ENCODE measurements at places on chromosomes 4 and X.

- DNase-seq = no peak
These were observed 9.7 kb downstream of the PPEF2 start for GRCh38 chr4:75892508-75892907.

- no peak for DNase-seq
These were observed 107.9 kb downstream of the MMRN1 start for GRCh38 chr4:90002441-90003062.

- DNase-seq = no peak
These were observed 79.8 kb downstream of the NAT8L start for GRCh38 chr4:2138846-2139500.

- peak; percentile 13 for DNase-seq
These were observed 2085.4 kb downstream of the ARAP2 start for GRCh38 chr4:34158878-34159277.

DNA sequence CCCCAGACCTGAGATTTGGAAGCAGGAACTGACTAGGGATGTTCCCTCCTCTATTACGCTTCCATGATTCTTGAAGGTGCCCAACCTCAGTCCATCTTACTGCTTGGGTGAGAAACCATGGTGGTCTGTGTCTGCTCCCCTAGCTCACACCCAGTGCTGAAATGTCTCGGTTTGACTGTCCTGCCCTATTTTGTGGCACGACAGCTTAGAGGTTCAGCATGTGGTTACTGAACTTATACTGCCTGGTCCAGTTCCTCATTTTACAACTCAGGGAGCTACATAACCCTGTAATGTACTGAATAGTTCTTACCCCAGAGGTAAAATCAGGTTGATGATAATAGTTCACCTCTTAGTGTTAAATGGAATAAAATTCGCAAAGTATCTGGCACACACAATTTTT lies 203.1 kb downstream of the RBM46 start:
- DNase-seq = no peak

DNA sequence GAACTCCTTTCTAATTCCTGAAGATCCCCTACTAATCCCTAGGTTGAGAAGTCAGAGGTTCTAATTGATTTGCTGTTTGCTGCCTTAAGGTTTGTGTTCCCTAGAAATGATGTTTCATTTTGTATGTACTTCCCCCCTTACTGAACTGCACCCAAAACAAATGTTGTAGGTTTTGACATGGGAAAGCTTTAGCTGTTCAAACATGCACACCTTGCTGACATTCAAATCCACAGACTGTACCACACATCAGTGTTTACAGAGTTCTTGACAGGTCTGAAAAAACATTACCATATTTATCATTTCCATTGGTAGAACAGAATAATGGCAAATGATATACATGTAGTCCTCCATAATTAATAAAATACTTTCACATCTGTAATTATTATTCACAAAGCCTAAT lies 18.2 kb downstream of the EGF start:
- no peak for DNase-seq

DNA sequence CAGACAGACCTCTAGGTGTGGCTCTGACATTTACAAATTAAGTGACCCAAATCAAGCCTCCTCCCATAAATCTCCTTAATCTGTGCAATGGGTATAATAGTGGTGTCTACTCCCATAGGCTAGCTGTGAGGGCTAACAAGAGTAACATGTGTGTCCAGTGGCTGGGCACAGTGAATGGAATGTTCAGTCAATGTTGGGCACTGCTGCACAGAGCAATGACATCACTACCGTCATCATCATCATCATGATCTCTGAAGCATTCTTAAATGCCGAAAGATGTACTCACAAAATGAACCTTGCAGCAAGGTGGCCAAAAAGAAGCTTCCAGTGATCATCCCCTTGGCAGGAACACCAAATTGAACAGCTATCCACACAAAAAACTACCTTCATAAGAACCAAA lies 43.5 kb downstream of the CHRNA9 start:
- DNase-seq = no peak

DNA sequence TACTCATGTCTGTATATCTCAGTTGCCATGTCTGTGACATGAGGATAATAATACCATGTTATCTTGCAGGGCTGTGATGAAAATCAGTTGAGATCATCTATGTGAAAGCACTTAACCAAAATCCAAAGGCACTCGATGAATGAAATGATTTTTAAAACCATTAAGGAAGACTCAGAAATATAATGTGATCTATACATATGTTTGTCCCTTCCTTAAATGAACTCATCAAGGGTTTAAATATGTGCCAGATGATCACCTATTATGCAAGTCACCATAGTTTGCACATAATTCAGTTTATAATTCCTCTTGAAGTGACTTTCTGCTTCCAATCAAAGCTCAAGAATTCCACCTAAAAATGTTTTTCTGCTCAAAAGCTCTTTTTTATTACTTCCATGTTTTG lies at the start of gene FOXR2:
Gene FOXR2, plus strand, starts transcription at position 301 of the 400 bp plus-strand sequence. CDS start 312 bp downstream, outside the sequence.
- DNase-seq = no peak

GRCh38 chr4:156710365-156711192 lies 261.0 kb downstream of the PDGFC start:
- no peak for DNase-seq

DNA sequence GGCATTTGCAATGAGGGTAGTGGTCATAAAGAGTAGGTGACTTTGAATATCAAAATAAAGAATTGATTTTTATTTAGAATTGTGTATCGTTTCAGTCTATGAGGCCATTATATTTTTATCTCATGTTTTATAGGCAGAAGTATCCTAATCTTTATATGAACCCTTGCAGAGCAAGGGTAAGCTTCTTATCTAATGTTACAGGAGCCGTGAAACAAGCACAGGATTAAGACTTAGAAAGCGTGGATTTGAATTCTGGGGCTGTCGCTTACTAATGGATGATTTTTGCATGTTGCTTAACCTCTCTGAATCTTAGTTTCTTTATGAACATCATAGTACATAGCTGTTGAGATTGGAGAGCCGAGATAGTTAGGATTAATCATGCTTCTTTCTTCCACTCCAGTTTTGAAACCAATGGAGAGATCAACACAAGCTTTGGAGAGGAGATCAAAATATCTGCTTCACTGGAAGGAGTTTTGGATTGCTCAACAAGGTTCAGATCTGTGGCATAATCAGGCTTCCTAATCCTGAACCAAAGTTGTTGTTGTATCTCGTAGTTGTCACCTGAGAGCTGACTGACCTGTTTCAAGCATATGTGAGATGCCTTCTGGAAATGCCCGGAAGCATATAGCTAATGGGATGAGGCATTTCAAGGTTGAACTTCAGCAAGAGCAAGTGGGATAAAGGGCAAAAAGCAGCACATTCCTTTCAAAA lies 166.9 kb upstream of the GK2 start:
- no peak for DNase-seq

- no peak for DNase-seq
These were observed 188.8 kb upstream of the BMP3 start for GRCh38 chr4:80841587-80842281.

DNA sequence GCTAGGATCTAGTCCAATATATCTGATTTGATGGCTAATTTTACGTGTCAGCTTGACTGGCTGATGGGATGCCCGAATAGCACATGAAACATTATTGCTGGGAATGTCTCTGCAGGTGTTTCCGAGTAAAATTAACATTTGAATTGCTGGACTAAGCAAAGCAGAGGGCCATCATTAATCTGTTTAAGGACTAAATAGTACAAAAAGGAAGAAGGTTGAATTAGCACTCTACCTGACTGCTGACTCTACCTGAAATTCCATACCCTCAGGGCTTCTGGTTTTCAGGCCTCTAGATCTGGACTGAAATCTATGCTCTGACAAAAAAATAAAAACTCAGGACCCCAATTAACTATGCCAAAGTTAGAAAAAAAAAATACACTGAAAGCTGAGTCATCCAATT lies 1021.9 kb downstream of the FAM133A start:
- no peak for DNase-seq

DNA sequence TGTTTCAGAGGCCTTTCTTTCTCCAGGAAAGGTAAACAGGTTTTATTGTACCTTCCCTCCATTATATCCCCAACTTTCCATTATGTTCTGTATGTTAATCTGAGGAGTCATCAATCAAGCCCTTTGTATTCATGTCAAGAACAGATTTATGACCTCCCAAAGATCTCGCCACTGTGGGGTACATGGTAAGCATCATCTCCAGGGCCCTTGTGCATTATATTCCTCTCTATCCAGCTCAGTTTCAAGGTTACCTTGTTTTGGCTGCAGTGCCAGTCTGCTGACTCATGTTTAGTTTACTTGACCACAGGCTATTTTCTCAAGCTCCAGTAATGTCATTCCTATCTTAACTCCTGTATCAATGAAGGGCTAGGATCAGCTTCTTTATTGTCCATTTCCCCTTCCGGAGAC lies 125.1 kb upstream of the FRMPD4 start:
- DNase-seq = peak; percentile 64

- no peak for DNase-seq
These were observed 38.0 kb downstream of the NUP62CL start for GRCh38 chrX:107168257-107168656.

DNA sequence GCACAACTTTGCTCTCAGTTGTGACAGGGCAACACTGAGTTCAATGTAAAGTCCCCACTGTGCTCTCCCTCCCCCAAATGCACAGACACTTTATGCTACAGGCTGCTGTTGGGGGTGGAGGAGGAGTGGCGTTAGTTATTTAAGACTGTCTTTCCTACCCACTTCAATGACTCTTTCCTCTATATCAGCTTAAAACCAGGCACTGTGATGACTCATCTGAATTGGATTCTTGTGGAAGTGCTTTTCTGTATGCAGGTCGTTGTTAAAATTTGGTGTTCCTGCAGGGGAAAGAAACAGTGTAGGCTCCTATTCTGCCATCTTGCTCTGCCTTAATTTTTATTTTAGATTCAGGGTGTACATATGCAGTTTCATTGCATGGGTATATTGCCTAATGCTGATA lies 1157.2 kb upstream of the ADGRL3 start:
- DNase-seq = no peak

DNA sequence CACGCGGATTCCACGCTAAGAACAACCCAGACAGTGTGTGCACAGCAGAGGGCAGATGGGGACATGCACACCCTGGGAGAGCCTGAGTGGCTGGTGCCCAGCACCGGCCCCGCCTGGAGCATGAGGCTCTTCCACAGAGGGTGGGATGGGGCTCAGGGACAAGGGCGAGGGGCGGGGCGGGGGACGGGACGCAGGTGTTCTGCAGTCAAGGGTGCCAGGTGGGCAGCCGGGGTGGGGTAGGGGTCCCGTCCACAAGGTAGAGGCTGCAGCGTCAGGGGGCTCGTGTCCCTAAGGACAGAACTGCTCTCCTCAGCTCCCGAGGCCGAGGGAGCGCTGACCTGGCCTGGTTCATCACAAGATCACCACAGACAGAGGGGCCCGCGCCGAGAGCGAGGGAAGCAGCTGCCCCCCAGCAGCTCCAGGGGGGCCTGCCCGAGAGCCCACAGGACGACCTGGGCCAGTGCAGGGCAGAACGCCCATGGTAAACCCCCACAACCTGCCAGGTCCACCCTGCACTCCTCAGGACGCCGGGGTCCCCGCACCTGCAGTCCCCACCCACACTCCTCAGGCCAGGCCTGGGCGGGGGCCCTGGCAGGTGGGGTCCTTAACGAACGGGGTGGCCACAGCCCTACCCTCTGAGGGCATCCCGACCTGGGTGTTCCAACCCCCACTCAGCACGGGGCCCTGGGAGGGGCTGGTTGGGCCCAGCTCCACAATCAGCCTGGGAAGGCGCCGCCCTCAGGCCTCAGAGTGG lies 26.7 kb downstream of the CTBP1 start:
- no peak for DNase-seq

GRCh38 chr4:519885-520682 lies 21.1 kb downstream of the PIGG start:
- DNase-seq = no peak
